ENCODE measurements at places on chromosomes 4 and X. TPM values are rescaled to one million over a fixed set of nuclear protein-coding genes. Genes with fewer than 3 reads are reported as not detected.

DNA sequence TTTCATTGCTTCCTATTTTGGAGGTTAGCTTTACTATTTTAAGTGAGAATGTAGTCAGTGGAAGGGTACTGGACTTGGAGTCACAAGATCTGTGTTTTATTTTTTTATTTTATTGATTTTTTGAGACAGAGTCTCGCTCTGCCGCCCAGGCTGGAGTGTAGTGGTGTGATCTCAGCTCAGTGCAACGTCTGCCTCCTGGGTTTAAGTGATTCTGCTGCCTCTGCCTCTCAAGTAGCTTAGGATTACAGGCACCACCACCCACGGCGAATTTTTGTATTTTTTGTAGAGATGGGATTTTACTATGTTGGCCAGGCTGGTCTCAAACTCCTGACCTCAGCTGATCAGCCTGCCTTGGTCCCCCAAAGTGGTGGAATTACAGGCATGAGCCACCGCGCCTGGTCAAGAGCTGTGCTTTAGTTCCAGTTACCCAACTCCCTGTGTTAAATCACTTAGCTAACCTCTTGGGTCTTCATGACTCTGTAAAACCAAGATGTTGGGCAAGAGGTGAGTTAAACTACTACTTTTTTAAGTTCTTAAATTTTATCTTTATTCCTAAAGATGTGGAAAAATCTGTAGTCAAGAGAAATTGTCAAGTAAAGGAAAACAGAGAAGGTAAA is 11.2 kb downstream of the USP9X start:
- no peak overlapping the region for H3K27ac ChIP-seq
- no peak overlapping the region for H3K4me3 ChIP-seq
- no peaks in the 10 kb centered on the region for H3K27me3 ChIP-seq
- peaks cover 16% of the 10 kb centered on the region for H3K4me1 ChIP-seq
- no peaks in the 10 kb centered on the region for H3K36me3 ChIP-seq

DNA sequence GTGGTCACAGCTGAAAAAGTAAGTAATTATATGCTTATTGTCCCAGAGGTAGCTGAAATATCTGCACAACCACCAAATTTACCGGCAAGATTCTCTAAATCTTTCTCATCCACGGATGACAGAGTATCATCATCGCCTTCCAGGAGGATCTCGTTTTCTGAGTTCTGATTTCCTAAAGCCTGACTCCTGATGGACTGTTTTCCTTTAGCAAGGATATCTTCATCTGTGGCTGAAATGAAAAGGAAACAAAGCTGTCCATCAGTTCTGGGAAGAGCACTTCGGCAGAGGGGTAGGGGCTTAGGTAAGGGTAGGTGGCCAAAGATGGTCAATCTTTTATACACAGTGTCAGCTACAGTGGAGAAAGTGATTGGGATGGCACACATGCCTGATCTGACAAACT is 8.7 kb downstream of the MAB21L2 start:
- peaks cover 4% of the 10 kb centered on the region for H3K36me3 ChIP-seq
- no peak for DNase-seq
- H3K27me3 ChIP-seq, result no peaks in the 10 kb centered on the region
- H3K27ac ChIP-seq, result no peak overlapping the region
- H3K4me1 ChIP-seq, result no peaks in the 10 kb centered on the region

- no peaks in the 10 kb centered on the region for H3K36me3 ChIP-seq
- no peak overlapping the region for H3K4me3 ChIP-seq
- H3K27ac ChIP-seq, result no peak overlapping the region
- no peaks in the 10 kb centered on the region for H3K4me1 ChIP-seq
- DNase-seq, result no peak
- H3K27me3 ChIP-seq, result no peaks in the 10 kb centered on the region
Observed at GRCh38 chrX:19019996-19020395, 36.1 kb upstream of the PHKA2 start.

- no peaks in the 10 kb centered on the region for H3K36me3 ChIP-seq
- H3K27ac ChIP-seq, result no peak overlapping the region
- no peak for DNase-seq
- no peaks in the 10 kb centered on the region for H3K27me3 ChIP-seq
- H3K4me1 ChIP-seq, result no peaks in the 10 kb centered on the region
Observed at GRCh38 chrX:18640686-18641085, 31.2 kb downstream of the RS1 start.

- H3K4me1 ChIP-seq, result peaks cover 8% of the 10 kb centered on the region
- no peak for DNase-seq
- no peaks in the 10 kb centered on the region for H3K27me3 ChIP-seq
- no peaks in the 10 kb centered on the region for H3K36me3 ChIP-seq
- H3K4me3 ChIP-seq, result no peak overlapping the region
- no peak overlapping the region for H3K27ac ChIP-seq
Observed at GRCh38 chr4:168710353-168710946, 213.6 kb downstream of the PALLD start.

DNA sequence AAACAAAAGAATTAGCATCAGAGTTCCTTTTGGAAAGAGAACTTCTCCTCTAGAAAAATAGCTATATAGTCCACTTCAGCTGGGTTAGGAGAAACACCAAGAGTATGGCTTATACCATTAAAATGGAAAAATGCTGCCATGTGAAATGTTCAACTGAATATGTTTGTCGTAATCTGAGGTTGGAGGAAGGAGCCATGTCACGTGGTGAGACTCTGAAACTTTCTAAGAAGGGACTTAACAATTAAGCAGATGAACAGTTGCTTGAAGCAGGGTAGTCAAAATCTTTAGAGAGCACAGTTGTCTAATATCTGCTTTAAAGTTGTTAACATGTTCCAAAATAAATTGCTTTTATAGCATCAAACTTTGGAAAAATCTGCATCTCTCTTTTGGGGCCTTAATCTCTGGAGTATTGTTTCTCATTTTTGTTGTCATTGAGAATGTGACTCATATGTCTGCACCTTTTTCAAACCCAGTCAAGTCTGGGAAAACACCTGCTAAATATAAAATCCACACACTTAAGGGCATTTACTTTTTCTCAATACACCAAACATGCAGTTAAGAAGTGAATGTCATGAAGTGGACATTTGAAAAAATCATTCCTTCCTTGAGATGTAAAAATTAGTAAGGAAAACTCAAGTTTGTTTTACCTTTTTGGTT is 168.8 kb upstream of the PDE5A start:
- DNase-seq, result no peak
- H3K36me3 ChIP-seq, result no peaks in the 10 kb centered on the region
- H3K4me3 ChIP-seq, result no peak overlapping the region
- H3K27ac ChIP-seq, result no peak overlapping the region
- H3K27me3 ChIP-seq, result no peaks in the 10 kb centered on the region

DNA sequence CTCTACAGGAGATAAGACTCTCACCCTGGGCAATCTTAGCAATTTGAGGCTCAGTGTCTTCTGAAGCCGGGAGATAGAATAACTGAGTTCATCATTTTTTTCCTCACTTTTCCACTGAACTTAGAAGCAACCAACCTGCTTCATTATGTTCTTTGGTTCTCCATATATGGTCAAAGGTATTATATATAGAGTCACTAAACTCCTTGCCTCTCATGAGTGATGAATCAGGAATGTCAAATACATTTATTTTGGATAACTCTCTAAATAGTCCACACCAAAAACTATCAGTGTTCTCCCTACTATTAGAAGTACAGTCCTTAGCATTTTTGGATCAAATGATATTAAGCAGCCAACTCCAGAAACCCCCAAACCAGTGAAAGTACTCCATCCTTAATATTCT is 421.5 kb upstream of the EPHA5 start:
- no peak overlapping the region for H3K4me3 ChIP-seq
- no peaks in the 10 kb centered on the region for H3K27me3 ChIP-seq
- no peak for DNase-seq
- H3K36me3 ChIP-seq, result no peaks in the 10 kb centered on the region
- H3K4me1 ChIP-seq, result no peaks in the 10 kb centered on the region

DNA sequence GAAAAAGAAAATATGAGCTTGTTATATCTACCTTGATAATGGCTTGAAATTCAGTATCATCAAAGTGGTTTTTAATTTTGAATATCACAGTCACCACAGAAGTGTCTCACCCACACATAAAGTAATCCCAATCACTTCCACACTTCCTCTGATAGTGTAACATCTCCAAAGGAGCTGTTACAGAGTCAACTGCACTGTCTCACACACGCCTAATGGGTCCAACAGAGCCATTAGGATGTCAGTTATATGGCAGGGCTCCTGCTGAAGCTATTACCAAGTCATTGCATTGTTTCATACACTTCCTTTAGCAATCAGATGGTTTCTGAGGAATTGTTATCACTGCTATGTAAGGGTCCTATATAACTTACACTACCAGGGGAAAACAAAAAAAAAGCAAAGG is 432.1 kb upstream of the TEX13C start:
- H3K4me1 ChIP-seq, result no peaks in the 10 kb centered on the region
- H3K27me3 ChIP-seq, result no peaks in the 10 kb centered on the region
- no peak overlapping the region for H3K27ac ChIP-seq
- H3K4me3 ChIP-seq, result no peak overlapping the region

The BANK1 gene
- 12.6 TPM for total RNA-seq

The PDE6B gene
- 9.1 TPM for total RNA-seq

The NXF2B gene
- total RNA-seq, result not detected
